ENCODE measurements at places on chromosomes 11 and 22.

GRCh38 chr11:1402355-1403077, 12.8 kb downstream of the BRSK2 start:
- DNase-seq, result no peak

DNA sequence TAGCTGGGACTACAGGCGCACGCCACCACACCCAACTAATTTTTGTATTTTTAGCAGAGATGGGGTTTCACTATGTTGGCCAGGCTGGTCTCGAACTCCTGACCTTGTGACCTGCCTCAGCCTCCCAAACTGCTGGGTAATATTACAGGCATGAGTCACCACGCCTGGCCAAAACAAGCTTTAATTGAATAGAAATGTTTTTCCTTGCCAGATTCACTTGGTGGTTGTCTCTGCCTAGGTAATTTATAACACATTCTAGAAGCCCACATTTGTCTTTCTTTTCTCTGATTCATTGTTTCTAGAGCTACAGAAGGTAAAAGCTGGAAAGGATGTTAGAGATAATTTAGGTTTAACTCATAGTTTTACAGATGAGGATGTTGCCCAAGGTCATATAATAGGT, 41.3 kb downstream of the CECR2 start:
- DNase-seq, result no peak

DNA sequence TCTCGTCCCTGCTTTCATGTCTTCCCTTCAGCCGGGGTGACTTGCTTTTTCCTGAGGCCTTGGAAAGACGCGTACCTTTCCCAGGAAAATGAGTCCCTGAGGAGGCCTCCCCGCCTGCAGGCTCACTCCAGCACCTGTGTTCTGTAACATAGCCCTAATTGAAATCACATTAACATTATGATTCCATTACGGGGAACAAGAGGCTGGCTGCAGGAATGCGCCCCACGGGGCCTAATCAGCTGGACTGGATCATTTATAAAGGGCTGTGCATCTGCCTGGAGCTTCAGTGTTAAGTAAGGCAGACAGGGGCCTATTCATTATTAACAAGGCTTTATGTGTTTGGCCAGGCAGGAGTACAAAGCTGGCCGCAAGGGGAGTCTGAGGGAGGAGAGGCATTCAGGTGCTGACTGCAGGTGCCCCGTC, 41.9 kb upstream of the TSPAN18 start:
- no peak for DNase-seq

- no peak for DNase-seq
Observed at GRCh38 chr11:122100756-122101080, 15.3 kb downstream of the BLID start.

- DNase-seq, result peak; percentile 71
Observed at GRCh38 chr11:72482211-72482812, 48.0 kb upstream of the CLPB start.

DNA sequence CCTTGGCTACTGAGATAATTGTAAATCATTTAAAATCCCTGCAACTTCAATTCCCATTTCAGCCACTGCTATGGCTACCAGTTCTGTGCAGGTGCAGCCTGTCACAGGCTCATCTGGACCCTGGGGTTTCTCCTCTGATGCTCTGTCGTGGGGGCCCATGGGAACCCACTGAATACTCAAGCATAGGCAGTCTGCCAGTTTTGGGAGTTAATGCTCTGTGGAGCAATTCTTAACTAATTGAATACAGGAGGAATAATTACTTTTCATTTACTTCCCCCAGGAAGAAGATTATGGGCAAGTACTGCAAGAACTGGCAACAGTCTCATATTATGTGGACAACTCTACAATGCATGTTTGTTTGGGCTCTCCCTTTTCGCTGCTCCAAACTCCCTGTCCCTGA, 25.9 kb downstream of the OR51E2 start:
- DNase-seq, result peak; percentile 76

- no peak for DNase-seq
Observed at GRCh38 chr22:44032126-44032730, 8.1 kb downstream of the PARVB start.

Measured in NCI-H1105 (cell line).